ENCODE measurements at places on chromosomes 12 and 14. TPM values are rescaled to one million over a fixed set of nuclear protein-coding genes. Genes with fewer than 3 reads are reported as not detected.

DNA sequence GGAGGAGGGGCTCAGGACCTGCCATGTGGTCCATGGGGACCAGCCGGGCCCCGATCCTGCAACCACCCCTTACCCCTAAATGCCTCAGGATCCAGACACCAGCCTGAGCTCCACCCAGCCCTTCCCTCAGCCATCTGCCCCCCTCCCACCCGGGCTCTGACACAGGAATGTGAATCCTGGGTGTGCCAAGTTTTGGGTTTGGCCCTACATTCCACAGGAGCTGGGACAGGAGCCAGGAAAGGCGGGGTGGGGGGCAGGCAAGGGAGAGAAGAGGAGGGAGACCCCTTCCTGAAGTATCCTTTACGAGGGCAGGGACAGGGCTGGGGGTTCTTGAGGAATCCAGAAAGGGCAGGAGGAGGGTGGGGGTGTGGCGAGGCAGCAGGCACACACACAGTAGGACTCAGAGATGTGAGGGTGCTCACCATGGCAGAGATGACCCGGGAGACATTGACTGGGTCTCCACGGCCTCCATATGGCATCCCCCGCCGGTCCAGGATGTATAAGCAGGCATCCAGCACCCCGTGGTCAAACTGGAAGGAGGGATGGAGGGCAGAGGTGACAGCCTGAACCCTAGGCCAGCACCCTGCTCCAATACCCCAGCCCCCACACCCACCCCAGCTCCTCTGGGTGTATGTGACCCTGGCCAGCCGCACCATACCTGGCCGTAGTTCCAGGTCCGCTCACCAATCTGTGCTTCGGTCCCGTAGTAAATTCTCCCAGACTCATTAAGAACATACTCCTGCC is 3.5 kb downstream of the TGM1 start:
- DNase-seq: no peak

LRP10 gene
- total RNA-seq: 15.1 TPM

DNA sequence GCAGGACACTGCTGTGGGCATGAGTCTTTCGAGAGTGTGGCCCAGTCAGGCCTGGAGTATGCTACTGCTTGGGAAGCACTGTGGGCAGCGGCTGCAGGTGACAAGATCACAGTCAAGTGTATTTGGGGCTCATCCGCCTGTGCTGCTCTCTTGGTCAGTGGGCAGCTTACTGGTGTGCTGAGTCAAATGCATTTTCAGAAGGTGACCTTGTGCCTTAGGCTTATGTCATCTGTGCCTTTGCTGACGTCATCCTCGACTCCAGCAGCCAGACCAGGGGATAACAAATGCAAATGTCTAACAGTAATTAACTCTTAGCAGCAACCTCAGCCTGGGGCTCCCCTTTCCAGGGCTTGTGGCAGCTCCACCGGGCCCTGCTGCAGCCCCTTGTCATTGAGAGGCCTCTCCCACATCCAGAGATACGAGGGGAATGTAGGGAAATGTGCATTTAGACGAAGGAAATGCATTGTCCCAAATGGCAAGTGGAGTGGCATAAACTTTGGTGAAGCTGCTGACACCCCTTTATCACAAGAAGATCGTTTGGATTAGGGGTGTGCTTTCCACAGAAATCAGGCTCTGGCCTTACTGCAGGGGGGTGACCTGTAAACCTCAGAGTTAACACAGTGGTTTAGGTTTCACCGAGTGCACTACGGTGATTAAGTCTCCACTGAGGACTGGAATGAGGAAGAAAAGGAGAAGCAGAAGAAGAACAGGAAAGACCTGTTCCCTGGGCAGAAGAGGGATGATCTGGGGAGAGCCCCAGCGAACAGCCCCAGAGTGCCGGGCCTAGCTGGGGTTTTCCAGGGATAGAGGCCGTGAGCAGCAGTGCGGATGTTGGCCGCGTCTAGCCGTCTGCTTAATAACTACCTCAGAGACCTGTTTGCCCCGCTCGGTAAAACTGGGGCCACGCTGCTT is 39.7 kb downstream of the PSMA6 start:
- no peak for DNase-seq

DNA sequence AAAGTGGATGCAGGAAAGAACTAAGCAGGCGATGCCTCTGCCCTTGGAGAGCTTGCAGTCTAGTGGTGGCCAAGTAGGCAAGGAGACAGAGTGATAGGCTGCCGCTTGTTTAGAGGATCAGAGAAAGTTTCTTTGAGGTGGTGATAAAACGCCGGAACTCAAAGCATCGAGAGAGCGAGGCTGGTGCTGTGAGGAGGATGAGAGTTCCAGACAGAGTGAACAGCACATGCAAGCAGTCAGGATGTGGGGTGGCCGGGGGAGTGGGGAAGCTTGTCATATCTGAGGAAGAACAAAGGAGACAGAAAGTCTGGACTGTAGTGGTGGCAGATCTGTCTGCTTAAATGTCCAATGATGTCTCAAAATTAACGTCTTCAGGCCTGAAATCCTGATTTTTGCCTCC is 319.7 kb downstream of the SNAPC1 start:
- DNase-seq: no peak

GRCh38 chr12:14873440-14874185 is 12.0 kb downstream of the MGP start:
- no peak for DNase-seq

GRCh38 chr12:7624478-7624877 is 41.2 kb downstream of the APOBEC1 start:
- DNase-seq: no peak

DNA sequence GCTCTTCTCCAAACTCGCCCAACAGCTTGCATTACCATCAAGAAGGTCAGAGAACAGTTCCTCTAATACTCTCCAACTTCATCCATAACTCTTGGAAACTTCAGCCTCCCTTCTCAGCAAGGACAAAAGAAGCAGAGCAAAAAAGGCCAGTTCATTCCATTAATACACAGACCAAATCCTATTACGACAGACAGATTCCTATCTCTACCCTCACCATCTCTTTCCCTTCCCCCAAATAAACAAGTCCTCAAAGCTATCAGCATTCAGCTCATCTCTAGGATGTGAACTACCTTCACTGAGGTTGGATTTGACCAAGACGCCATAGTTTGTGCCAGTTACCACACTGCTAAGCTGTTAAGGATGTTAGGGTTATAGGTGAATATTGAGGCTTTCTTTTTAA is 25.2 kb downstream of the SINHCAF start:
- no peak for DNase-seq

DNA sequence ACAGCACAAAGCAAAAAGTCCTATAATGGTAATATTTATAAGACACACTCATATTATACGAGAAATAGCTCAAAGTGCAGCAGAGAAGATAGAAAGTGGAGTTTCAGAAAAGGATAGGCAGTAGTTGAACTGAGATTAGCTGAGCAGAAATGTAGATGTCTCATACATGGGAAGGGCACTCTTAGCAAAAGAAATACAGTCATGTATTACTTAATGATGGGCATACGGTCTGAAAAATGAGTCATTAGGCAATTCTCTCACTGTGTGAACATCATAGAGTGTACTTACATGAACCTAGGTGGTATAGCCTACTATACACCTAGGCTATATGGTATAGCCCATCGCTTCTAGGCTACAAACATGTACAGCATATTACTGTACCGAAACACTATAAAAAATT is 671.3 kb downstream of the RPS29 start:
- DNase-seq: no peak

GALNT16 gene
- 124 TPM for total RNA-seq

GRCh38 chr12:18304609-18305008 is 43.3 kb downstream of the PIK3C2G start:
- DNase-seq: no peak

DNA sequence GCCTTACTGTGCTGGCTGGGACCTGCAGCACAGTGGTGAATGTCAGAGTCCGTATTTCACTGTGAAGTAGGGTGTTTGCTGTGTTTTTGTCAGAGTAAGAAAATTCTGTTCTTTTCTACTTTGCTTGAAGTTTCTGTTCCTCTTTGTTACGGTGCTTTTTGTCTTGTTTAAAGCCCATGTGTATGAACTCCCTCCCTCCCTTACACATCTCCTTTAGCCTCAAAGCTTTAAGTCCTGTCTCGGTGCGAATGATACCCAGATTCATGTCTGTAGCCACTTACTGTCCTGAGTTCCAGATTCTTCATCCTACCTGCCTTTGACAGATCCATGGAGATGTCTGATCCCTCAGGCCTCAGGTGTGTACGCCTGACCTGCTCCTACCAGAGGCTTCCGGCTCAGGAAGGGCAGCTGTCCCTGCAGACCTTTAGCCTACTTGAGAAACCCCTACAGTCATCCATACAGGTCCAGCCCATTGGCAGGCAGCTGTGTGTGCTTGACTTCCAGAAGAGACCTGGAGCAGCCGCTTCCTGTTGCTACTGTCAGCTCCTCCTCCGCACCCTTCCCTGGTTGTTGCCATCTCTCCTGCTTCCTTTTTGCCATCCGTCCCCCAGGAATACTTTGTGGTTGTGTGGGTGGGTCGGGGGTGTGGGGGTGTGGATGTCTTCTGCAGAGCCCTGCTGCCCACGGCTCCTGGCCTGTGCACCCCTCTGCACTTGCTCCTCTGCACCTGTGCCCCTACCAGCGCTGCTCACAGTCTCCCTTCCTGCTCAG is 72.9 kb downstream of the DDX51 start:
- no peak for DNase-seq

DNA sequence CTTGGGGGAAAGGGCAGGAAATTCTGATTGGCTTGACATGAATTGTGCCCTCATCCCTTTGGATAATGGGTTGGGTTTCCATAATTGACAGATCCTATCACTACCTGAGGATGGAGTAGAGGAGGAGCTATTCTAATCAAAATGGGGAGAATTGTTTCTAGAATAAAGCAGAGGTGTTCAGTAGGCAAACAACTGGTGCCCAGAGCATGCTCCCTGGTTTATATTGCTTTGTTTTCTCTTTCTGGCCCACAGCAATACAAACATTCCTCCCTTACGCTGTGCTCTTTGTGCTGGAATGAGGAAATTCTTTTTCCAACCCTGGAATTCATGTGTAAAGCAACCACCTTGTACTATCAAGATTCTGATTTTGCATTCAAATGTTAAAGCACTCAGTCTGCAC is 147.4 kb downstream of the RASSF9 start:
- DNase-seq: no peak

RERGL gene
- 0.44 TPM for total RNA-seq

GRCh38 chr14:60294411-60295069 is 45.5 kb downstream of the PPM1A start:
- DNase-seq: no peak

DNA sequence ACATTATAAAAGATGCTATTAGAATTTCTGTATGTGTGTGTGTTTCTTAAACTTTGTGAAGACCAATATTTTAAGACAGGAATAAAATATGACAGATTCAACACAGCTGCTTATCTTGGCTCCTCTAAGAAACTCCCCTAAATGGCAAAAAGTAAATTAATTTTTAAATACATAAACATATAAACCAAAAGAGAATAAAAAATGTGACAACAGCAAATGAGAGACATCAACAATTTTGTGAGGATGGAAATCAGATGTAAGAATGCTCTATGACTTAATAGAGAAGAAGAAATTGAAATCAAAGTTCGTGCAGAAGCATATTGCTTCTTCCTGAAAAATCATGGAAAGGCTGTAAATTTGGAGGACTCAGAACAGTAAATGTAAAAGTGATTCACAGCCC is 1083.8 kb downstream of the FLRT2 start:
- no peak for DNase-seq

GRCh38 chr14:75494896-75495295 is 27.4 kb upstream of the BATF start:
- DNase-seq: no peak

DNA sequence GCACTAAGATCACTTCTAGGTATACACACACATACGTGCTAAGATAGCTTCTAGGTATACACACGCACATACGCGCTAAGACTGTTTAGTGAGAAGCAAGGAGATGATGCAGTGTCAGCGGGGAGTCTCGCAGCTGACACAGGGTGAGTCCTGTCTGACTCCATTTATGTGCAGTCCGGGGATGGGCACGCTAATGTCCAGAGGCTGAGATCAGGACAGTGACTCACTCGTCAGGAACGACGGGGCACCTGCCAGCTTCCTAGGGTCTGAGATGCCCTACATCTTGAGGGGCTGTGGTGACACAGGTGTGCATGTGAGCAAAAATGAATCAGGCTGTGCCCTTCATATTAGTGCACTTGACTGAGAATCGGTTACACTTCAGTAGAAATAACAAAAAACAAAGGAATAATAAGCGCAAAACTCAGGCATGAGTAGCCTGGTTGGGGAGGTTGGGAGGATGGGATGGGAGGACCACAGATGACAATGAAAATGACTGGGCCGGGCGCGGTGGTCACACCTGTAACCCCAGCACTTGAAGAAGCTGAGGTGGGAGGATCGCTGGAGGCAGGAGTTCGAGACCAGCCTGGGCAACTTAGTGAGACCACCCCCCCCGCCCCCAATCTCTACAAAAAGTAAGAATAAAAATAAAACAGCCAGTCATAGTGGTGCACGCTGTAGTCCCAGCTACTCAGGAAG is 29.1 kb upstream of the ULK1 start:
- no peak for DNase-seq

- no peak for DNase-seq
Measured at GRCh38 chr12:52524898-52525591, 4.9 kb upstream of the KRT5 start.

DNA sequence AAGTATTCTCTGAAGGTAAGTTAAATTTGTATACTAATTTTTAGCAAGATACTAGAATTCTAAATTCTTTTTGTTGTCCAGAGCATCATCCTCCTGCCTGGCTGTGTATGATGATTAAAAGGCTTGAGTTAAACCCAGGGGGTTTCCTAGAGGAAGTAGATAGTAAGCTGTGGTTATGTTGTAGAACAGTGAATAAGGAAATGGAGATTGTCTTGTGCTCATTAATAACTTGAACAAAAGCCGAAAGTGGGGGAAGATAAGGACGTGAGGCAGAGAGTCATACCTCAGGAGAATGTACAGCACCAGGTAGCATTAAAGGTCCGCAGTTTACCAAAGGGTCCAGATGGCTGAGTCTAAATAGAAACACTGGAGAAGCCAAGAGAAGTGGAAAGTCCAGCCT is 42.0 kb downstream of the CKB start:
- no peak for DNase-seq

- DNase-seq: no peak
Measured at GRCh38 chr14:96906434-96906833, 109.3 kb downstream of the VRK1 start.

DNA sequence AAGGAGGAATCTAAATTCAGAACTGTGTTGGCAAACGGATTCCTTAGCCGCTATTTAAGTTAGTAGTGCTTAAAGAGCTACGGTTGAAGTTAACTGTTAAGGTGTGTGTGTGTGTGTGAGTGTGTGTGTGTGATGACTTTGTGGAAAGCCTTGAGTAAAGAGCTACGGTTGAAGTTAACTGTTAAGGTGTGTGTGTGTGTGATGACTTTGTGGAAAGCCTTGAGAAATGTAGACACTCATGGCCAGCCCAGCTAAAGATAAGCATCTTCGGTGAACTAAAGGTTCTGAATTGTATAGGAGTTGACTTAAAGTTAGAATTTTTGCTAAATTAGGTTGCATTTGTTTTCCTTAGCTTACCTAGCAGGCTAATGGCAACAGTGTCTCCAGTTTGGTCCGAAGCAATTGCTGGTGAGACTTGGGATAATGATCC is 1.4 kb downstream of the KTN1 start:
- no peak for DNase-seq

GRCh38 chr12:117645473-117645872 is 284.0 kb upstream of the NOS1 start:
- DNase-seq: no peak

All from glutamatergic neuron (in vitro differentiated cells).